ENCODE measurements at places on chromosomes 11 and 22.

DNA sequence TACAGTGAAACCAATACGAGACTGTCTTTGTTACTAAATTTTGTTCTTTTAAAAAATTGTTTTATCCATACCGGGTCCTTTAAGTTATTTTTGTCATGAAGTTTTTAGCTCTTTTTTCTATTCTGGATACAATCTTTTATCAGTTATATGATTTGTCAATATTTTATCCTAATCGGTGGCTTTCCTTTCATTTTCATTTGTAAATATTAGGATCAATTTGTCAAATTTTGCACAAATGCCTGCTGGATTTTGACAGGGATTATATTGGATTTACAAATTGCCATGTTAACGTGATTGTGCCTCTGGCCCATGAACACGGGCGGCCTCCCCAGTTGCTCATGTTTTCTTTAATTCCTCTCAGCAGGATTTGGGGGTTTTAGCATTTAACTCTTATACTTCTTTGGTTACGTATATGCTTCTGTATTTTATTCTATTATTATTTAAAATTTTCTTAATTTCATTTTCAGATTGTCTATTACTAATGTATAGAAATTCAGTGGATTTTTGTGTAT lies 20.7 kb upstream of the KRTAP5-6 start:
- DNase-seq, result no peak

DNA sequence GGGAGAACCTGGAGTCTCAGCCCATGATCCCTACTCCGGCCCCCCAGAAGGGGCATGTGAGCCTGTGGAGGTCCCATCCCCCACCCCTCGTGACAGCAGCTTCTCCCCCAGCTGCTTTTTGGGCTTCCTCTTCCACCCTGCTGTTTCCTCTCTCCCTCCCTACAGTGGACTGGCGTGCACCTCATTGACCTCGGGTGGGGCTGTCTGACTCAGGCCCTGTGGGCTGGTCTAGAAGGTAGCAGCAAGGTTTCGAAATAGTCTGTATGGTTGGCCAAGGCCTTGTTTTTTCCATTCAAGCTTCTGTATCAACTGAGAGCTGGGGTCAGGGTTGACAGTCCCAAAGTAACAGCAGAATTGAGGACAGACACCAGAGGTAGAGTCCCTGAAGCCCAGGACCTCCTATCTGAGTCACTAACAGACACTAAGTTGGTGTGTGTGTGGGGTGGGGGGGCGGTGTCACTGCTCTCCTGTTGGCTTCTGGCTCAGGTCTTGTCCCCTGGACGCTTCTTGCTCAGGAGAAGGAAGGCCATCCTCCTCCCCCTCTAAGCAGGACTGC lies 7.7 kb downstream of the SLC37A2 start:
- peak; percentile 63 for DNase-seq

- no peak for DNase-seq
Measured at GRCh38 chr11:72768581-72768980, 16.4 kb upstream of the ARAP1 start.

DNA sequence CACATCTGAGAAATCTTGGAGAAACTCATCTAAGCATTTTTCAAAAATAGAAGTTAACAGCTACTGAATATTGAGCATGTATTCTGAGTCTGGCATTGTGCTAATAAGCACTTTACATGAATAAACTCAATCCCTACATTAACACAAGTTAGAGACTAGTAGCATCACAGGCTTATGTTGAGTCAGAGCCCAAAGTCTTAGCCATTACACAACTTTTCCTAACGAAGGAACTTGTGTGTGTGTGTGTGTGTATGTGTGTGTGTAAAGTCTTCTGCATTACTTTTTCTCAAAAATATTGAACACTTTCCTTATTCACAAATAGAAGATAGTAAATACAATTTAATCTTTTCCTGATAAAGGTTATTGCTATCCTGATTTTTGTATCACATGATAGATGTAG lies 8.7 kb upstream of the CLPB start:
- no peak for DNase-seq

- peak; percentile 38 for DNase-seq
Measured at GRCh38 chr11:65506290-65506771, 7.5 kb downstream of the MALAT1 start.

GRCh38 chr11:44893846-44894617 lies 56.7 kb downstream of the TP53I11 start:
- DNase-seq, result no peak

- DNase-seq, result no peak
Measured at GRCh38 chr11:122020902-122021301, 95.1 kb downstream of the BLID start.
